Mucosa of descending colon (tissue), 3 donors: ENCODE measurements at places on chromosomes 16 and 17. TPM values are rescaled to one million over a fixed set of nuclear protein-coding genes. Genes with fewer than 3 reads are reported as not detected.

The GSDMA gene
- 0.22 TPM for total RNA-seq

The KCTD19 gene
- total RNA-seq = not detected

DNA sequence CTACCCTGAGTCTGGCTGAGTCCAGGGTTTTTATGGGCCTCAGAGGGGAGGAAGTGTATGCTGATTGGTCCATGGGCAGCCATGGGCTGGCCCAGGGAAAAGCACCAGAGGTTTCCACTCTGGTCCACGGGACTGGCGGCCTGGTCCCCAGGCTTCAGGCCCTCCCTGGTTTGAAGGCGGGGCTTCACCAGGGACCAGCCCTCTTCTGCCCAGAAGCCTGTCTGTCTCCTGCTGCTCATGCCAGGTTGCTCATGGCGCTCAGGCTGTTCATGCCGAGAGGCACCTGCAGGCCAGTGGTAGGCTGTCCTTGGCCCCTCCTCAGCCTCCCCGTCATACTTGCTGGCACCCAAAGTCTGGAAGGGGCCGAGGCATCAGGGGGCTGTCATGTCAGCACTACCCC, 45.0 kb upstream of the CLEC19A start:
- no peak for DNase-seq

The MYCBPAP gene
- 2.4 TPM for total RNA-seq

DNA sequence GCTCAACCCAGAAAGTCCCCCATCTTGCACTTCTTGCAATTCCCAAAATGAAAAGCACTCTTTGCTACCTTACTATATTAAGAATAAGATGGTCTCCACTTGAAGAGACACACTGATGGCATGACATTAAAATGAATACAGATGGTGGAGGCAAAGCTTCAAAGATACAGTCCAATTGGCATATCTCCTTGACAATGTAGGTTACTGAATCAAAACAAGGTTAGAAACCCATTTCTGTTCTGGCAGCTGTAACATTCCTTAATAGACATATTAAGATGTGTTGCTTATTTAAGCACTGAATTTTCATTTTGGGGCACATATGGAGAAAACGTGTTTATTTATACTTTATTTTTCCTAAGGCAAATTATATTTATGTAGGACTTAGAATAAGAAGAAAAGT, 1262.8 kb upstream of the CDH8 start:
- no peak for DNase-seq

The ASPA gene
- total RNA-seq = 6.6 TPM

The TMEM88 gene
- 8.5 TPM for total RNA-seq

- DNase-seq = no peak
Measured at GRCh38 chr16:2808181-2808580, 8.9 kb upstream of the PRSS21 start.

The MPV17L gene
- total RNA-seq = 9.8 TPM

GRCh38 chr16:74775255-74775654, 635 bp upstream of the FA2H start:
- DNase-seq = no peak

GRCh38 chr16:60329108-60329507, 1595.0 kb upstream of the GOT2 start:
- no peak for DNase-seq
